NCI-H526 (cell line): ENCODE measurements at places on chromosomes 2 and 18.

GRCh38 chr2:206713746-206714145, 4.5 kb downstream of the DYTN start:
- no peak for DNase-seq

GRCh38 chr2:57402096-57402495, 644.5 kb upstream of the VRK2 start:
- DNase-seq, result no peak

- no peak for DNase-seq
Observed at GRCh38 chr18:2617401-2617998, 38.0 kb upstream of the SMCHD1 start.

DNA sequence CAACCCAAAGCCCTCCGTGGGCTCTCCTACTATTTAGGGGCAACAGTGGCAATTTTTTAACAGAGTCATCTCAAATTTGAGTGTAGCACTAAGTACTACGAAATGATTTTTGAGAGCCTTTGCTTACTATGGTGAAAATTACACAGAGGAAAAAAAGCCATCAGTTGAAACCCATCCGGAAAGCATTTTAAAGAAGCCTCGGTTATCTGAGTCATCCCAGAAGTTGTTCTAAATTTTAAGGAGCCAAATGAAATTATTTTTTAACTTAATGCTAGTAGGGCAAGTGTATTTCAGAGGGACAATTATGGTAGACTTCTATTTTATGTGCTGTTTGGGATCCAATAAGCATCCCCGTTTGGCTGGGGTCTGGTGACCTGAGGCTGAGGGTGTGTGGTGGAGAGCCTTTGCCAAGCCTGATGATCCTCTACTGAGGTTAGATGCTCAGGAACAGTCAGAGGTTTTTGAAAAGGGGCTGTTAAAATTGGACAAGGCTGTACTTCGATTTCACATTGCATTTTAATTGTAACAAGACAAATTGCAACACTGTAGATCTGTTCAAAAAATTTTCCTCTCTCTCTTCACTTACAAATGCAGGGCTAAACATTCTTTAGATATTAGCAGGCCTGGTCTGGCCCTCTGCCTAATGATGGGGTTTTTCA, 47.0 kb downstream of the RAPGEF4 start:
- DNase-seq, result no peak

DNA sequence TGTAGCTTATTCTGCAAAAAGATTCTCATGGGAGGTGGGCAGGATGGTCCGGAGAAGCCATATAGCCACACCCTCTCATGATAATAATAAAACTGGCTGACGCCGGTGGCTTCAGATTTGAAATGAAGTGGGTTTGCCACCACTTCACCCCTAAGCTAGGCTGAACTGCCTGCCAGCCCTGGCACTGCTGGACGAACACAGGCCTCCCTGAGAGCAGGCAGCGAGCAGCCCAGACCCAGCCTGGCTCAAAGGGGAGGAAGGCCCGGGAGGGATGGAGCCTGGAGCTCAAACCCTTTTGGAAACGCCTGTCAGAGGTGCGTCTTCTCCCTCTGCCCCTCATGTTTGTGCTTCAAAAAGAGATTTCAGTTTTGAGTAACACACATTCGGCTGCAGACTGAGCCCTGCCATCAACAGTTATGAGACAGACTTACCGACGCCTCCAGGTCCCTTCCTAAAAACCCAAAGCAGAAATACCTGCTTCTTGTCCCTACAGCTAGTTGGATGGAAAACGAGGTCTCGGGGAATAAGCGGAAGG, 71.1 kb upstream of the HPCAL1 start:
- DNase-seq, result no peak

GRCh38 chr2:127254386-127254981, 34.4 kb upstream of the CYP27C1 start:
- DNase-seq, result no peak

DNA sequence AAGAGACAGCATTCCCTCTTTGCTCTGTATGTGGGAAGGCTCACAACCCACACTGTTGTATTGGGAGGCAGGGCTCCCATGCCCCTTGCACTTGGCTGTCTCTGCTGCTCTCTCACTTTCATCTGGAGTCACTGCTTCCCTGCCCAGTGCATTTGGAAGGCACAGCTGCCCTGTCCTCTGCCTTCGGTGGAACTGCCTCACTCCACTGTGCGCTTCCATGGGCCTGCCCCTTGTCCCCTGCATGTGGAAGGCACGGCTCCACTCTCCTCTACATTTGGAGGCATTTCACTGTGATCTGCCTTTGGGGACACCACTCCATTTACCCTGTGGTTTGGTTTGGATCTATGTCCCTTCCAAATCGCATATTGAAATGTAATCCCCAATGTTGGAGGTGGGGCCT, 9.1 kb upstream of the PROM2 start:
- no peak for DNase-seq

GRCh38 chr18:55163550-55163949, 204.3 kb upstream of the CCDC68 start:
- DNase-seq, result no peak

DNA sequence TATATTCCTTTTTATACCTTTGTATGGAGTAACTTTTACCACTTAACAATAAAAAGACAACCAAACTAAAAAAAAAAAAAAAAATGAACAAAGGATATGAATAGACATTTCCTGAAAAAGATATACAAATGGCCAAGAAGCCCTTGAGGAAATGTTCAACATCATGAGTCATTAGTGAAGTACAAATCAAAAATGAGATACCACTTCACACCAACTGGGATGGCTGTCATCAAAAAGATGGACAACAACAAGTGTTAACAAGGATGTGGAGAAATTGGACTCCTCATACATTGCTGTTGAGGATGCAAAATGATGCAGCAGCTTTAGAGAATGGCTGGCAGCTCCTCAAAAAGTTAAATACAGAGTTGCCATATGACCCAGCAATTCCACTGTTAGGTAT, 22.6 kb upstream of the SCYGR2 start:
- no peak for DNase-seq

GRCh38 chr2:32248299-32248698, 16.4 kb downstream of the NLRC4 start:
- DNase-seq, result no peak

GRCh38 chr2:45922577-45922988, 271.1 kb downstream of the PRKCE start:
- peak; percentile 28 for DNase-seq

GRCh38 chr2:46656640-46657039, 177.3 kb downstream of the TMEM247 start:
- DNase-seq, result no peak

DNA sequence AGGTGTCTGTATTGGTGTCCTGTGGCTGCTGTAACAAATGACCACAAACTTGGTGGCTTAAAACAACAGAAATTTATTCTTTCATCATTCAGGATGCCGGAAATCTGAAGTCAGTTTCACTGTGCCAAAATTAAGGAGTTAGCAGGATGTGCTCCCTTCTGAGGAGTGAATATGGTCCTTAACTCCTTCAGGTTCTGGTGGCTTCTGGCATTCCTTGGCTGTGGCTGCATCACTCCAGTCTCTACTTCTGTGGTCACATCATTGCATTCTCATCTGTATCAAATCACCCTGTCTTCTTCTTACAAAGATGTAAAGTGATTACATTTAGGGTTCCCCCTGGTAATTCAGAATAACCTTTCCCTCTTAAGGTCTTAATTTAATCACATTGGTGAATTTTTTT, 12.6 kb downstream of the GPD2 start:
- DNase-seq, result no peak

GRCh38 chr2:145379934-145380333, 860.0 kb upstream of the ZEB2 start:
- no peak for DNase-seq

- peak; percentile 92 for DNase-seq
Observed at GRCh38 chr2:200221055-200221955, 85.2 kb upstream of the SPATS2L start.

- DNase-seq, result no peak
Observed at GRCh38 chr18:48723837-48724236, 185.0 kb downstream of the CTIF start.

- peak; percentile 76 for DNase-seq
Observed at GRCh38 chr2:70340761-70341476, 39.1 kb upstream of the FAM136A start.
